ENCODE measurements at places on chromosomes 7 and 10.

- DNase-seq: no peak
Measured at GRCh38 chr7:86968618-86969017, 90.8 kb downstream of the ELAPOR2 start.

DNA sequence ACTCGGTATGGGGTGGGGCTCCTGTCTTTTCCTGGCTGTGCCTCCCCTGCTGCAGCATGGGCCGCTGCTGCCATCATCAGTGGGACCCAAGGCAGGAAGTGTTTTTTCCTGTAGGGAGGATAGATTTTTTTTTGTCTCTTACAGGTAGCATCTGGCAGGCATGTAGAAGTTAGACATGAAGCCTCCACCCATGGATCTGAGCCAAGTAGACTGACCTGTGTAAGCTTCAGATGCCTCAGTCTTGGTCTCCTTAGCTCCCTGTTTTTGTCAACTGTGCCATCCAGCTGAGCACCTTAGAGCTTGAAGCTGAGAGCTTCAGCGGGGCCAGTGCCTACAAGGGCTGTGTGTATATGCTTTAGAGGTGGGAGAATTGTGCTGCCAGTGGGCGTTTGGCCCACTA is 93.5 kb downstream of the AUTS2 start:
- DNase-seq: no peak

- DNase-seq: no peak
Measured at GRCh38 chr10:64173826-64174225, 652.6 kb downstream of the REEP3 start.

GRCh38 chr7:149014309-149014708 is 14.0 kb downstream of the PDIA4 start:
- no peak for DNase-seq

DNA sequence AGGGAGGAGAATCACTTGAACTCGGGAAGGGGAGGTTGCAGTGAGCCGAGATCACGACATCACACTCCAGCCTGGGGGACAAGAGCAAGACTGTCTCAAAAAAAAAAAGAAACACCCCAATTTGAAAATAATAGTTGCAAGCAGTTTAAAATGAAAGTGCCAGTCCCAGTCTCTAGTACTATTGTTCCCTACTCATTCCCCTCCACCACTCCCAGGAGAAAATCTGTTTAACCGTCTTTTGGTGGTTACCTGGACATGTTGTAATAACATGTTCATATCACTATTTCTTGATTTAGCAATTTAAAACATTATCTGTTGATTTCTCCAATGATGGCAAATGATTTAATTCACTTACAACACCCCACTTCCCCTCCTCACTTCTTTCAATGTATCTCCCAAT is 44.7 kb downstream of the KIFBP start:
- no peak for DNase-seq

DNA sequence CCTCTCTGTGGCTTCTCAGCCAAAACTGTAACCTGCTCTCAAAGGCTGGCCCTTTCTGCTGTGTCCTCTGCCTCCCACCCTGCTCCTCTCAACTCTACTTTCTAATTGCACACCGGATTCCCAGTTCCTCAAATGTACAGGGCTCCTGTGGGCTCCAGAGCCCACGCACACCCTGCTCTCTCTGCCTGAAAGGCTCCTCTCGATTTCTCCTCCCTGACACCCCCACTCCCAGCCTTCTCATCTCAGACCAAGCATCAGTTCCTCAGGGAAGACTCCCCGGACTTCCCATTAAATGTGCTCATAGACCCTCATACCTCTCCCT is 111.7 kb upstream of the STEAP1B start:
- no peak for DNase-seq

- DNase-seq: no peak
Measured at GRCh38 chr7:69799048-69799697, 200.9 kb downstream of the AUTS2 start.

DNA sequence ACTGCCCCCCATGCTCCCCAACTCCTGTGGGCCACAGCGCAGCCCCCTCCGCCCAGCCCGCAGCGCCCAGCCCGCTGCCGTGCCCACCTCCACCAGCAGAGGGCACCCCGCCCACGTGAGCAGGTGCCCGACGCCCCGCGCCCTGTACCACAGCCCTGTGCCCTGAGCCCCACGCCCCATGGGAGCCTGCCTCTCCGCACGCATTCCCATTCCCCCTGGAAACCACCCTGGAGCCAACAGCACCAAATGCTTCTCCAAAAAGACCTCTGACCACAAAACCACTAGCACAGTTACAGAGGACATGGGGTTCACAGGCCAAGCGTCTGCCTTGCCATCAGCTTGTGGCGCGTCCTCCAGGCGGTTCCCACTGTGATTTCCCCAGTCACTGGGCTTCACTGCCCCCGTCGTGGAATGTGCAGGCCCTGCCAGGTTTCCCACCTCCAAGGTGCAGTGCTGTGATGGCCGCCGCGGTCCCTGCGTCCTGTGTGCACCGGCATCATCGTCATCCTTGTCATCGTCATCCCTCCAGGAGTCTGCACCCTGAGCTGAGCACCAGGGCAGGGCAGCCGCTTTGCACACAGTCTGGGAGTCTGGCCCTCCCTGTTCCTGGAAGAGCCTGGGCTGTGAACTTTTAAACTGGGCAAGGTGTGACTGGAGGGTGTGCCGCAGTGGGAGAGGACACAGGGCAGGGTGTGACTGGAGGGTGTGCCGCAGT is 61.7 kb downstream of the PWWP2B start:
- DNase-seq: no peak

DNA sequence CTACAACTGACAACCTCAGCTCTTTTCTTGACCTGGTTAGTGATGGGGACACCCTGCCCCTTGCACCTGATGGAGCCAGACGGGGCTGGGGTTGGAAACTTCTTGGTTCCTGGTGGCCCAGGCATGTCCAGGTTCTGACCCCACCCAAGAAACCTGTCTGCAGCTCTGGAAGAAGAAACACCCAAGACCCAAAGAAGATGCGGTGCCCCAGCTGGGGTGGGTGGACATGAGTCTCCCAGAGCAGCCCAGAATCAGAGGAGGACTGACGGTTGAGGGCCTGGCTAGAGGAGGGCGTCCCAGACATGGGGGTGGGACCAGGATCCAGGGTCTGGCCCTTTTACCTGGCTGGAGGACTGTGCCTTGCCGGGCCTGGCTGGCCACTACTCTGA is 202.4 kb downstream of the GLRX3 start:
- no peak for DNase-seq

- DNase-seq: no peak
Measured at GRCh38 chr7:96236198-96237039, 85.5 kb downstream of the SLC25A13 start.

DNA sequence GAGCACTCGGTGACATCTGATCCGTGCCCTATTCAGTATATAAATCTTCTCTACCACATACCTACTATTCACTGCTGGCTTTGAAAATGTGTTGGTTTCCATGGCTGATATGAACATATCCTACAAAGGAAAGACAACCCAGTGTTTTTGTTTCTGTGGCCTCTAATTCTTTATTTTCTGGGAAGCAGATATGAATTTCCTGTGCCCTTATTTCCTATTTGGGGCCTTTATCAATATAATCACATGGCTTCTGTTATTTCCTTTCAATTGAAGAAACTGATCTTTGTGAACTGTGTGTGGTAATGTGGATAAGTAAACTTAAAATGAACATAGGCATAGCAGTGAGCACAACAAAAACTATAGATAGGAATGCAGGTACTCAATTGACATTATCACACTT is 10.6 kb downstream of the CCNJ start:
- DNase-seq: no peak

DNA sequence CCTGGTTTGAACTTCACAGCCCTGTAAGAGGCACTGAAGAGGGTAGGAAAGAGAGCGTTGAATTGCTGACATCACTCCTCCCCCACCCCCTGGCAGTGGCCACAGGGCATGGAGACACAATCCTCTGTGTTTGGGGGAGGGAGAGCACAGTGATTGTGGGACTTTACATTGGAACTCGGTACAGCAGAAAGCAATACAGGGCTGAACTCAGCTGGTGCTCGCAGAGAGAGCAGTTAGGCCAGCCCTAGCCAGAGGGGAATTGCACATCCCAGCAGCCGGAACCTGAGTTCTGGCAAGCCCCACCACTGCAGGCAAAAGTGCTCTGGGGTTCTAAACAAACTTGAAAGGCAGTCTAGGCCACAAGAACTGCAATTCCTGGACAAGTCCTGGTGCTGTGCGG is 24.0 kb upstream of the CUL1 start:
- no peak for DNase-seq

GRCh38 chr10:50624413-50624865 is 683 bp upstream of the SGMS1 start:
- peak; percentile 95 for DNase-seq

DNA sequence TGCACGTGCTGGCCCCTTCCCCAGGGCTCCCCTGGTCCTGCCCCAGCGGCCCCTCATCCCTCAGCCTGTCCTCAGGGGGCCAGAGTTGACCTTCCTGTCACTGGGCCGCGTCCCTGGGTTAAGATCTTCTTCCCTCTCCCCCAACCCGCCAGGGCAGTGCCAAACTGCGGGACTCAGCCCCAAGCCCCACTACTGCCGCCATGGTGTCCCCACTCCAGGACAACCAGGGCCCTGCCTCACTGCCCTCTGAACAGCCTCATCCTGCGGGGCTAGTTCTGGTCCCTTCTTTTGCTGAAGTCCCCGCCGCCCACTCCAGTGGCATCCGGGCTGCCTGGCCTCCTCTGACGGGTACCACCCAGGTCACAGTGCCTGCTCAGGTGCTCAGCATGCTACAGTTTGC is 37.5 kb downstream of the UNCX start:
- DNase-seq: no peak

GRCh38 chr7:66181845-66182244 is 23.3 kb upstream of the TPST1 start:
- no peak for DNase-seq

GRCh38 chr10:75410132-75411005 is 8.8 kb upstream of the ZNF503 start:
- DNase-seq: no peak

GRCh38 chr10:110311357-110311949 is 6.7 kb upstream of the SMNDC1 start:
- no peak for DNase-seq

- no peak for DNase-seq
Measured at GRCh38 chr10:128622706-128623105, 496.5 kb upstream of the MKI67 start.

DNA sequence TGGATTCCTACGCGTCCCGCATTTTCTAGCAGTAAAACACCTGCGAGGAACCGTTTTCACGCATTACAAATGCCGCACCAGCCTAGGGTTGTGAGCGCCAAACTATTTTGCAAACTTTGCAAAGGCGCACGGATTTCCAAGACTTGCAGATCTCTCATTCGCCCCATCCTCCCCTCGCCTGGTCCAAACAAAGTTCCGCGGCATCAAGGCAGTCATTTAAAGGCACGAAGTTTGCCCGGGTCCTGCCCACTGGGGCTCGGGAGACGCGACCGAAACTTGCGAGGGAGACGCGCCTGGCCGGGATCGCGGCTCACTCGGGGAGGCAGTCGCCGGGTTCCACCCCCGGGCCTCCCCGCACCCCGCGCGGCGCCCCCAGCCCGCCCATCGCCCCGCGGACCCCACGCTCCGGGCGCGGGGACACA is 613 bp downstream of the USP6NL start:
- peak; percentile 24 for DNase-seq

- no peak for DNase-seq
Measured at GRCh38 chr7:85081392-85081791, 105.5 kb downstream of the SEMA3D start.

DNA sequence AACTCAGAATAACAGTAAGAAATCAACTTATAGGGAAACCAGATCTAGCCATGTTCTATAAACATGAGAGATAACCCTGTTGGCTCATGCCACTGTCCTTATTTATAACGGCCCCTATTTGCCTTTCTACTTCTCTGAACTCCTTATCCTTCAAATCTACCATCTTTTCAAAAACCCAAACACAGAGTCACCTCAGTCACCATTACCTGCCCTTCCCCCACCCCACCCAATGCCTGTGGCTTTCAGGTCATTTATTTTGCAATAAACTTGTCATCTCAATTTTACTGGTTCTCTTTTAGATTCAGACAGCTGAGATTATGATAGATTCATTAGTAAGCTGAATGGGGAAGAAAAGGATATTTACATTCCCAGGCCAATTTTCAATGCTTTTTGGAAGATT is 53.6 kb downstream of the KMT2C start:
- DNase-seq: peak; percentile 13

DNA sequence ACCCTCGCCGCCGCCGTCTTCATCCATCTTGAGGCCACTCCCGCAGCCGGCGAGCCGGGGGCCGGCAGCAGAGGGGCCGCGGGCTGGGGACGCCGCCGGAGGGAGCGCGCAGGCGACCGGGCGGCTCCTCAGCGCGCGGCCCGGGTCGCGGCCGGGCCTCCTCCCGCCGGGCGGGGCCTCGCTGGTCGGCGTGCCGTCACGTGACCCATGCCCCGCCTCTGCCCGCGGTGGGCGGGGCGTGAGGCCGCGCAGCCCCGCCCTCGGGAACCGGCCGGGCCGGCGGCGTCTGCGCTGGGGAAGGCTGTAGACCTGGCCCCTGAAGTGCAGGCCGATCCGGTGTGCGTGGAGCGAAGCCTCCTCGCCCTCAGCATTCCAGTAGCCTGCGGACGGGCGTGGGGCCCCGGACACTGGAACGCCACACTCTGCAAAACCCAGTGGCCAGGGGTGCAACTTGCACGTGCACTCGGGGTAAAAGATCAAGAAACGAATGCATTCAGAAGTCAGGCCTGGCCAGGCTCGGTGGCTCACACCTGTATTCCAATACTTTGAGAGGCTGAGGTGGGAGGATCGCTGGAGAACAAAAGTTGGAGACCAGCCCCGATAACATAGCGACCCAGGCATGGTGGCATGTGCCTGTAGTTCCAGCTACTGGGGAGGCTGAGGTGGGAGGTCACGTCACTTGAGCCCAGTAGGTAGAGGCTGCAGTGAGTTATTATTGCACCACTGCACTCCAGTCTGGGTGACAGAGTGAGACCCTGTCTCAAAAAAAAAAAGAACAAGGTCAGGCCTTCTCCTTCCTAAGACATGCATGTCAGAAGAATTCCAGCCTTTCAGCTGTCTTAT is at the start of gene CYTH3:
TSS of gene CYTH3 (minus strand) at position 144 of the 843 bp plus-strand sequence. CDS start at position 27, 117 bp downstream.
- DNase-seq: peak; percentile 50

- no peak for DNase-seq
Measured at GRCh38 chr10:110493832-110494426, 3.8 kb upstream of the DUSP5 start.

DNA sequence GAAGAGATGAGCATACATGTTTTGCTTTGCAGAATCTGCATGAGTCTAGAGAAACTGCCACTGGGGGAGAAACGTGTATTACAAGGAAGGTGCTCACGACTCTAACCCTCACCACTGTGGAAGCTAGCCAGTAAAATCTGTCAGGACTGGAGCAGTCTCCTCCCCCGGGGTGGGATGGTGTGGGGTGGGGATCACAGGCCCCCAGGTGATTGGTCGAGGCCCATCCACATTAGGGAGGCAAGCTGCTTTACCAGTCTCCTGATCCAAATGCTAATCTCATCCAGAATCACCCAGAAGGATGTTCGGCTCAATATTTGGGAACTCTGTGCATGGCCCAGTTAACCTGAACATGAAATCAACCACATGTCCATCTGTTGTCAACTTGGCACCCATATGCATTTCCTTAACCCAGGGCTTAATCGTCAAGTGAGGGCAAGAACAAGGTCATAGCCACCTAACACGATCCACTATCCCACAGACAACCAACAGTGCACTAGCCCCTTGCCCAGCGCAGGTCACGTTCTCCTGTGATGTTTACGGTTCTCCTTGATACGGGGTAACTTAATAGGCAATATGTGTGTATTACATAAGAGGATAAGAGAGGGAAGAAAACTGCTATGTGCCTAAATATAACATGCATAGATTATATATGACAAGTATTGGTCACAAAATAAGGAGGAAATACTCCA is 40.8 kb downstream of the DNAJB6 start:
- DNase-seq: no peak

Data from stimulated activated CD4-positive, alpha-beta T cell treated with anti-CD3 and anti-CD28 coated beads, TNF-alpha, amount 100 ng/mL, for 24 hours (primary cell).